Activated T-cell treated with anti-CD3 and anti-CD28 coated beads for 1 hour (primary cell): ENCODE measurements at places on chromosomes 2 and 18.

- DNase-seq = no peak
These were observed 35.7 kb upstream of the CABLES1 start for GRCh38 chr18:23099621-23100020.

DNA sequence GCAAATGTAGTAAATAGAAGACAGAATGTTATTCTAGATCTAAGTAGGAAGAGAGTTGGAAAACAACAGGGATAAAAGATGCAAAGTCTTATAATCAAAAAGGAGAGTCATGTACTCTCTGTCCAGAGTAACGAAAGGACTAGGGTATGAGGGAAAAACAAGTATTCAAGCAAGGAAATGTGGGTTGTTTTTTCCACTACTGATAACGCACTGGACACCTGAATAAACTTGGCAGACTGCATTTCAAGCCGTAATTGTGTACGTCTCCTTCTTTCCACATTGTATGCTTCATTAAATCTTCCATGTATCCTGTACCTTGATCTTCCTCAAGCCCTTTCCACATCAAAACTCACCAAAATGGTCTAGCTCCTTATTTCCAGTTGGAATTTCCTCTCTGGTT is 420.6 kb downstream of the ZEB2 start:
- DNase-seq = no peak

DNA sequence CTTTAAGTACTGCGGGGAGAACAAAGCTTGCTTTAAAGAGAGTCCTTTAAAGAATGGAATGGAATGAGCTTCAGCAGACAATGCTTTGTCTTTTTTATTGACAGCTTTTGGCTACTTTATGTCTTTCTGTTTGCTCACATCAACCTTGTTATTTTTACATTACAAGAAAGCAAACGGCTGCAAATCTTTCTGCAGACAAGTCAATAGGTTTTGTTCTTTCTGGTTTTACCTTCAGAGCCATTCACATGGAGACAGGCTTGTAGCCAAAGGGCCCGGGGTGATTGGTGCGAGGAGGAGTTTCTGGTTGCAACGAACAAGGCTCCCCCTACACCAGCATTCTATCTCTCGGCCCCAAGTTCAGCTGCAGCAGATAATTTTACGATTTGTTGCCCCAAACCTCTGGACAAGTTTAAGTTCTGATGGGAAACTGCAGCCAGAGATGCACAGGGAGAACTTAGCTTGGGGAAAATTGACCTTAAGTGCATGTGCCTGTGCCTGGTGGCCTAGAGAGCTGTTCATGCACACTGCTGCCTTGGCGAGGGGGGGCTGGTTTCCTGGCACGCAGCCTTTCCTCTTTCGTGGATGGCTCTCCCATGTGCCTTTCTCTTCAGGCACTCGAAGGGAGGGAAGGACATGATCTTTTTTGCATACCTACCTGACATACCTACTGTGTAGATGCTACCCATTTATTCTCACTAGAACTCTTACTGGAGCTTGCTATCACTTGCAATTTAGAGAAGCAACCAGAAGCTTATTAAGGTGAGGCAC is 543.2 kb downstream of the DCDC2C start:
- no peak for DNase-seq

- DNase-seq = no peak
These were observed 11.7 kb downstream of the ARHGAP28 start for GRCh38 chr18:6741232-6741663.

DNA sequence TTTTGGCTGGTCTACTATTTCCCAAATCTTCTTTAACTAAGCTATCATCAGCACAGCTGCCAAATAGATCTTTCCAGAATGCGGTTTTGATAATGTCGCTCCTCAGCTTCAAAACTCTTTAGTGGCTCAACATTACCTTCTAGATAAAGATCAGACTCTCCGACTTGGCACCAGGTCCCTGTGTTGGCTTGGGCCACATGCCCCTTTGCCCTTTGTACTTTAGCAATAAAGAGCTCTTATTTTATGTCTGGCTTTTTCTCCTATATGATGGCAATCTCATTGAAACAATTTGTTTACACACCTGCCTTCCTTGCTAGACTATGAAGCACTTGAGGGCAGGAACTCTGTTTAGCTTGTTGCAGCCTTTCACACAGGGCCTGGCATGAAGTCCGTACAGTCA is 128.9 kb upstream of the GATA6 start:
- no peak for DNase-seq

DNA sequence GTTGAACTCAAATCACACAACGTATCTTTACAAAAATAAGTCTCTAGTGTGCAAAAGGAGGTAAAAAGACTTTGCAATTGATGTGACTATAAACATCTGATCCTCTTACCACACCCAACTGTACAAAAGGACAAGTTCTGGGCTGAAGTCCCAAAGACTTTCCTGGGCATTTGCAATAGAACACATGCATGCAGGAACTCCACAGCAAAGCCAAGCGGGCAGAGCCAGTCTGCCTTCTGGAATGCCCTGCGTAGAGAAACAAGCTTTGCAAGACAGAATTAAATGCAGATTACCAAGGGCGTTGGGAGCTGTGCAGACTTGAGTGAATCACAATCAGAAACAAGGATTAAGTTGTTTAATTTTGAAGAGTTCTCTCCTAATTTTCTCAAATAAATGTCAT is 208.4 kb upstream of the ZNF521 start:
- no peak for DNase-seq

GRCh38 chr2:2613279-2614199 is 282.5 kb upstream of the MYT1L start:
- DNase-seq = peak; percentile 74

DNA sequence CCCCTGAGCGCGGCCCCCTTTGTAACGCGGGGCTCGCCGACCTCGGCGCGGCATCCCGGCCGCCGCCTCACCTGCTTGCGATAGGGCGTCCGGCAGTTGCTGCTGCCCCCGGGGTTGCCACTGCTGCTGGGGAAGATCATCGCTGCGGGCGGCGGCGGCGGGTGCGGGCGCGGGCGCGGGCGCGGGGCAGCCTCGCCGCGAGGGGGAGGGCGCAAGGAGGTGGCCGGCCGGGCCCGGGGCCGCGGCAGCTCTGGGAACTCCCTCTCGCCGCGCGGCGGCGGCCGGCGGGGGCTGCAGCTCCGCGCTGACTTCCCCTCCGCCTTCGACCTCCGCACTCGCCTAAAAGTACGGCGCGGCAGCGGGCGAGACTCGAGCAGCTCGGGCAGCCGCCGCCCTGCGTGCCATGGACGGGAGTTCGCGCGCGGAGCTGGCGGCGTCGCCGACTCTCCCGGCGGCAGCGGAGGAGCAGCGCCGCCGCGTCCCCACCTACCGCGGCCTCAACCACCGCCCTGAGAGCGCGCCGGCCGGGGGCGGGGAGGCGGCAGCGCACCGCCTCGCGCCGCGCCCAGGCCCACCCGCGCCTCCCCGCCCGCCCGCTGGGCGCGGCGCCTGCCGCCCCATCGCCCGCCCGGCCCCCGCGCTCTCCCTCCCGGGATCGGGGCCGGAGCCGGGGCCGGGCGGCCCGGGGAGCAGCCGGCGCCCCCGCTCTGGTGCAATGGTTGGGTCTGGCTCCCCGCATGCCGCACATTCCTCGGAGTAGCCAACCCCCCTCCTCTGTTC is 86.0 kb downstream of the RBMS1 start:
- DNase-seq = peak; percentile 41

DNA sequence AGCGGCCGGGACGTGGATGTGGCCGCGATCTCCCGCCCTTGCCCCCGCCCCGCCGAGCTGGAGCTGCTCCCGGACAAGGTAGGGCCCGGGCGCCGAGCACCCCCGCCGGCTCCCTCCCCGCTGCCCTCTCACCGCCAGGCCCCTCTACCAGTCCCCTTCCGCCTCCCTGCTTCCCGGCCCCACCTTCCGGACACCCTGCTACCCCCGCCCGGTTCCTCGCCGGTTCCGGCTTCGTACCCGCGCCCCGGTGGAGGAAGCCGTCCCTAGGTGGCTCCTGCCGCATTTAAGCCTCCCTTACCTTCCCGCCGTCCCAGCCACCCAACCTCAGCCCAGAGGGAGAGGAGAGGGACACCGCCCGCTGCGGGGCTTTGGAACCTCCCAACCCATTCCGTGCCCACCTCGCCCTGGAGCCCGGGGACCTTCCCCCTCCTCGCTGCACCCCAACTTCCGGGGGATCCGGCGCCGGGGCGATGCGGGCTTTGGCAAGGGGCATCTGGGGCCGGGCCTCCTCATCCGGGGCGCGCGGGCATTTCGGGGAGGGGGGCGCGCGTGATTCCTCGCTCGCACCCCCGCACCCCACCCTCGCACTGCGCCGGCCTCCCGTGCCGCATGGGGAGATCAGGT is 475 bp downstream of the B3GNT2 start:
- peak; percentile 33 for DNase-seq

DNA sequence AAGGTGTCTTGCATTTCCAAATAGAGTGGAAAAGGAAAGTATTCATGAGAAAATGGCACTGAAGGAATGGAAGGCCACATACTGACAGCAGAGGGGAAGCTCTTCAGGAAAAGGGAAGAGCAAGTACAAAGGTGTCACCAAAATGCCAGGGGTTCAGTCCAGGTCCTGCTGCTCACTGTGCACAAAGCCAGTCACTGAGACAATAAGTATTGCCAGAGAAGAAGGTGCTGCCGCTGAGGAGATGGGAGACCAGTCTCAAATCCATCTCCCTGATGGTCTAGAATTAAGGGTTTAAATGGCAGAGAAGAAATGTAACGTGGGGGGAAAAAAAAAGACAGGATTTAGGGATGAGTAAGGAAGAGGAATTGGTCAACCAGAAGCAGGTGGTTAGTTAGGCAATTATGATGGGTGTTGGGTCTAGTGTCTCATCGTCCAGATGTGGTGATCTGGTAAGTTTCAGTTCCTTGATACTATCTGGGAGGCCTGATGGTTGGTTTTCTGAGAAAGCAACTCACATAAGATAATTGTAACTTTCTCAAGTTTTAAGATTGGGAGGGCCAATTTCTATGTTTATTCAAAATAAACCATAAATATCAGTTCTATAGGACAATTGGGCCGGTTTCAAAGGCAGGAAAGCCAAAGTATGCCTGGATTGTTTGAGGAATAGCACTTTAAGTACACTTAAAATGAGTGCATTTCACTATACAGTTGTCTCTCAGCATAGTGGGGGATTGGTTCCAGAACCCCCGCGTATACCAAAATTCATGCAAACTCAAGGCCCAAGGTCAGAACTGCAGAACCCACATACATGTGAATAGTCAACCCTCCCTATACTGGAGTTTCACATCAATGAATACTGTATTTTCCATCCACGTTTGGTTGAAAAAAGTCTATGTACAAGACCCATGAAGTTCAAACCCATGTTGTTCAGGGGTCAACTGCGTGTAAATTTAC is 109.1 kb upstream of the DNAJC10 start:
- no peak for DNase-seq

- DNase-seq = no peak
These were observed 16.7 kb upstream of the OTOS start for GRCh38 chr2:240157147-240157470.

- DNase-seq = no peak
These were observed 491.9 kb upstream of the CHAC2 start for GRCh38 chr2:53275743-53276142.

GRCh38 chr2:196291873-196292800 is 120.8 kb upstream of the STK17B start:
- no peak for DNase-seq

- DNase-seq = no peak
These were observed 241.2 kb downstream of the FAM210A start for GRCh38 chr18:13485182-13485581.

GRCh38 chr2:11828933-11829323 is 82.5 kb downstream of the LPIN1 start:
- no peak for DNase-seq

DNA sequence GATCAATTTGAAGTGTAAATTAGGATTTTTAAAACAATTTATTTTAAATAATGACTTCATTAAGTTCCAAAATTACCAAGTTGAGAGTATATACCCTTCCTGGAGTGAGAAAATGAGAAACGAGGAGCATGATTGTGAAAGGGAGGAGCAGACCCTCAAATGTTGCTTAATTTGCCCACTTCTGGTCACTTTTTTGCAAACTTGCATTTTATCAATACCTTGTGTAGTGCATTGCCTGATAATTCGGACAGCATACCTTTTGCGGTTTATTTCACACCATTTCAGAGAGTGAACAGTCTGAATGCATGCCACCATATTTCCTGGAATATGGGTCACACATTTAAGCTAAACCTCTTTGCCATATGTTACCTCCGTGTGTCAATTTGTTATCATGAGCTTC is 669.7 kb downstream of the RNF144A start:
- no peak for DNase-seq

DNA sequence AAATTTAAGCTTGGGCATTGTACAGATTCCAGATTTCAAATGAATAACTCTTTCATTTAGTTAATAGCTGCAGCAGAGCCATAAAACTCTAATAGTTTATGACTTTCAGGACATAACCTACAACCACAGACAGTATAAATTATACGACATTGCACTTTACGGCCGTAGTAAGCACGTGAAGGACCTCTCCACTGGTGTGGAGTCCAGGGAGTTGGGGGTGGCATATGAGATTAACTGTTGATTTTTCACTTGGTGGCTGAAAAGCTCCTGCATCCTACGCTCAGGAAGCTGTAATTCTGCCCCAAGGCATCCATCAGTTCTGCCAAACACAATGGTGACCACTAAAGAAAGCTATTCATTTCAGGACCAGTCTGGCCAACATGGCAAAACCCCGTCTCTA is 376.2 kb downstream of the SOX11 start:
- DNase-seq = no peak

- no peak for DNase-seq
These were observed 89.0 kb downstream of the SPRED2 start for GRCh38 chr2:65343386-65343785.

DNA sequence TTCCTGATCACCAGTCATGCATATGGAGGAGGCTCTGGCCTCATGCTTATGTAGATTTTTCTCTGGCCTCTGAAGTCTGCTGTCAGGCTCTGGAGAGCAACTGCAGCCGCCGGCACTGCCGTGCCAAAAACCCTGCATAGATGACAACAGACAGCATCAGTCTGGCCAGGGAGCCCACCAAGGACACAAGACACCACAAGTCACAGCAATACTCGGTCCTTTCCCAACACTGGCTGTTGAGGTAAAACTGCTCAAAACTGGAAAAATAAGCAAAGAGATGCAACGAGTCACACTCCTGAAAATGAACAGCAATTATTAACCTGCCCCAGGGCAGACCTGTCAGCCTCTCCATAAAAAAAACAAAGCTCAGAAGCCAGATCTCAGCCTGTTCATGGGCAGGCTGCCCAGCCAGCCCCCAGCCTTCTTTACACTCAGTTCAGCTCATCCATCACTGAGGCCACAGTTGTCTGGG is 186.0 kb upstream of the RAB6C start:
- no peak for DNase-seq

DNA sequence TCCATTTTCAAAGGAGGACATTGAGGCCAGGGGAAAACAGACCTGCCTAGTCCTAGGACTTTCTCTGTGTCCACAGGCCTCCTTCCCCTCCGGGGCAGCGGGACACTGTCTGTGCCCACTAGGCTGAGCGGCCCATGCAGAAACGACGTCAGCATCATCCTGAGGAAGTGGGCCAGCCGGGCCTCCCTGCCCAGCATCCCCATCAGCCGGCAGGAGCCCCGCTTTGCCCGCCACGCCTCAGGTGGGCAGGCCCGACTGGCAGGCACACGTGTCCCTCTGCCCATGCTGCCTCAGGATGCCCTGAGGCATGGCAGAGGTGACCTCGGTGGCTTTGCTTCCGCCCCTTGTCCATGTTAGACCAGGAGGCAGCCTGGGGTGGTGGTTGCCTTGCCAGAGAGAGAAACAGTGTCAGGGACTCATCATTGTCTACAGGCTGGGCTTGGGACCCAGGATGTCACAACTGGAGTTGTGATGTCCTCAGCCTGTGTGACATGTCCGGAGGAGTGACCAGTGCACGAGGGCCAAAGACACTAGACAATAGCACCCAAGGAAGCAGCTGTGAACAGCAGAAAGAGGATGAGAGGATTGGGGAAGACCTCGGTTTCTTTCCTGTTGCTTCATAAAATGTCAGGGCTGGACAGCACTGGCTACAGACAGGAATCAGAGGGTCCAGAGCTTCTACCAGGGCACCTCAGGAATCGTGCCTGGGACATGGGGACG is 36.8 kb downstream of the TOGARAM2 start:
- DNase-seq = no peak
